ENCODE measurements at places on chromosomes 3 and 15.

GRCh38 chr3:115862099-115862498, 238.8 kb downstream of the GAP43 start:
- DNase-seq: no peak

- DNase-seq: no peak
Measured at GRCh38 chr3:140376136-140376889, 301.6 kb upstream of the TRIM42 start.

GRCh38 chr3:142863010-142863817, 25.7 kb downstream of the PCOLCE2 start:
- DNase-seq: no peak

DNA sequence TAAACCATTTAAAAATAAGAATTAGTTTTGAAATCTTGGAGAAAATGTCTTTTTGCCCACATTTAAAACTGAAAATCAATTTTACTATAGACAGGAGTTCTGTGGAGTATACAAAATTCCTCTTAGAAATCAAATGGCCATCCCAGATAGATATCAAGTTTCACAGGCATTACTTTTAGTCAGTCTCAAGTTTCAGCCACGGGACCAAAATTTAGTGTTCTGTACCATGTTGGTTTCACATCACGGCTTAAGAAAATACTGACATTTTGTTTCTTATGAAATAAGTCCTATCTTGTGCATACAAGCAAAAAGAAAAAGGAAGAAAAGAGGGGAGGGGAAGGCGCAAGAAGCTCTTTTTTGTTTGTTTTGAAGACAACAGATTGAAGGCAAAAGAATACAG, 45.7 kb downstream of the EIF2AK4 start:
- DNase-seq: no peak

DNA sequence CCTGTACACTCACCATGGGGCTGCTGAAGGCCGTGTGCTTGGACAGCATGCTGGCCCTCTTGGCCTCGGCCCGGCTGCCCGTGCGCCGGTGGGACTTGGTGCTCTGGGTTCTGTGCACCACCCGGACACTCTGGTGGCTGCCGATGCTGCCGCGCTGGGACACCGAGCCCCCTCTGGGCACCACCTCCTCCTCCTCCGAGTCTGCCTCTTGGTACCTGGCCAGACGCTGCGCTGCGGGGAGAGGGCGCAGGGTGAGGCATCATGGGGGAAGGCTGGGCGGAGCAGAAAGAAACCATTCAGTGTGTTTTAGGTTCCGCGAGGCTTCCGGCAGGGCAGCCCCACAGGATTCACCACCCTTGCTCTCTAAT, 145.0 kb downstream of the ATP10A start:
- DNase-seq: no peak

DNA sequence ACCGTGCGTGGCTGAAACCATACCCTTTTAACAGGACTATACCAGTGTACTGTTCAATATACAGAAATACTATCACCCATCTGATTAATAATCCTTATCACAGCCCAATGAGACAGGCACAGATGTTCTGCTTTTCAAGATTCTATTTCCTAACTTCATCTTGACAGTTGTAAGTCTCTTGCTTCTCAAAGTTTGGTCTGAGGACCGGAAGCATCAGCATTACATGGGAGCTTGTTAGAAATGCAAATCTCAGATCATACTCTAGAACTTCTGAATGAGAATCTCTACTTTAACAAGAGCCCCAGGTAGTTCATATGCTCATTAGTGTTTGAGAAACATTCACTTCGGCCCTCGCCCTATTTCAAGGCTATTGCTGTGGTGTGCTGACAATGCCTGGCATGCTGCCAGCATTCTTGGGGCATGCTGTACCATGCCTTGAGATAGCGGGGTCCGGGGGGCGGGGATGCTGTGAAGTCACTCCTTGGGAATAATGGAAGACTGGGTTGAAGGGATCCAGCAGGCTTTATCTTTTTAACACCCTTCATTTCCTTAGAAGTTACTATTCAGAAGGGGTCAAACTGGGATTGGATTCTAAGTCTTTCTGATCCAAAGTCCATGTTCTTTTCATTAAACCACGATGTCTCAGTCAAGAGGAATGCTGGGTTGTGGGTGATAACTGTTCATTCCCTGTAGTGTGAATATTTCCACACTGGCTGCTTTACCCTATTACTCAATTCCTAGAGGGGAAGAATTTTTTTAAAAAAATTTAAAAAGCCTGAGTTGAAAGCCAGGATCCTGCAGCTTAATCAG, 194.7 kb downstream of the LPP start:
- no peak for DNase-seq

- DNase-seq: no peak
Measured at GRCh38 chr15:22877607-22878006, 39.1 kb downstream of the NIPA2 start.

DNA sequence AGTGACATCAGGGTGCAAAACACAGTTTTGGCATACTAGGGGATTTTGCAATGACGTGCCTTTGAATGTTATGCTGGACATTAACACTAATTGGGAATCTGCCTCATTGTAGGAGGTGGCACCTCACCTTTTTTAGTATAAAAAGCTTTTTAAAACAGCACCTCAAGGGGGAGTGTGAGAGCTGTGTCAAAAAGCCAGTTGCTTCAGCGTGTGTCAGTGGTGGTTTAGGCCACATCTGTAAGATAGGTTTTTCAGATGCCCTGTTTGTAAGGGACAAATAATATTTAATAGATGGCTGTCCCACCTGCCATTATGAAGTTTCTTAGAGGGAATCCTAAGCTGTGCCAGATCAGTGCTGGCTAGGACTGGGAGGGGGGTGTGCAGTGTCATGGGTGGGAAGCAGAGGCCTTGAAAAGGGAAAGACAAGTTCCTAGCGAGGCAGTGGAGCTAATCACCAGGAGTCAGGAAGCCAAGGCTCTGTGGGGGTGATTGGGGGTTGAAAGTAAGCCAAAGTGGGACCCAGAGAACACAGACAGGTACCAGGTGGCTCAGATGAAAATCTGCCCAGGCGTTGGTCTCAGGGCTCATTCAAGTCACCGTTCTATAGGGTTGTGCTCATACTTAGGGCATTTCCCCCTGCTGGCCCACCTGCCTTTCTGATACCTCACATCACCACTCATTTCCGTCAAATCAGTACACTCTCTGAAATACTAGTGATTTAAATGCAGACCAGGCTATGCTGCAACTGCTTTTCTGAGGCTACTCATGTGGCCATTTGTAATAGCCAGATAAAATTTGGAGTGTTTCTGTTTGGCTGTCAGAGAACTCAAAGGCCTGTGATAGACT, 120.5 kb downstream of the BBX start:
- DNase-seq: no peak

DNA sequence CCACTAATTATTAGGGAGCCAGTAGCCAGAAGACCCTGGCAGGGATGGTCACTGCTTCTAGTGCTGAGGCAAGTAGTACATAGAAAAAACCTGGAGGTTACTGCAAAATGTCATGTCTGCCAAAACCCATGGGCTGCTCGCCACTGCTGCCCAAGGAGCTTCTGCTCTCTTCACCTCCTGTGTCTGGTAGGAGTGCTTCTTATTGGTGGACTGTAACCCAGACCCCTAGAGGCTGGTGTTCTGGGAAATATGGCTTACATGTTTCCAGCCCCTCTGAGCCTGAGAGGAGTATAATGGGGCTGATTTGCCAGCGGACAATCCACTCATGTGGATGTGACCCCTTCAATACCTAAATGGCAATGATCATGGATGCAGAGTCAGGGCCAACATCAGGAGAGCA, 286.4 kb downstream of the EPHB1 start:
- DNase-seq: no peak

GRCh38 chr3:123272547-123272946, 70.8 kb downstream of the SEC22A start:
- no peak for DNase-seq

- no peak for DNase-seq
Measured at GRCh38 chr15:56371495-56372147, 6.4 kb downstream of the TEX9 start.

DNA sequence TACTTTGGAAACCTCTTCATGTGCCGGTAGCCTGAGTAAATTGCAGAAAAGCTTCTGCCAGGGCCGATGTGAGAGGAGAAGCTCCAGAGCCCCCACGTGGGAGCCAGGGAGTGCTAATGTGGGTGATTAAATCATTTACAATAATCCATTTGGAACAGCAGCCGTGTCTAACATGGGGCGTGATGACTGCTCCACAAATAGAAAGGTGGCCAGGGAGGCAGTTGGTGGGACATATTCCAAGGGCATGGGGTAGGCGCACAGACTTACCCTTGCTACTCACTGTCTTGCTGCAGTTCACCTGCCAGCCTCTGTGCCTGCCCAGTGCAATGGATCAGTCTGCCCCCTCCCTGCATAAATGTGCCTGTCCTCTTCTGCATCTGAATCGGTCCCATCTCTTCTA, 39.3 kb upstream of the INSYN1 start:
- no peak for DNase-seq

DNA sequence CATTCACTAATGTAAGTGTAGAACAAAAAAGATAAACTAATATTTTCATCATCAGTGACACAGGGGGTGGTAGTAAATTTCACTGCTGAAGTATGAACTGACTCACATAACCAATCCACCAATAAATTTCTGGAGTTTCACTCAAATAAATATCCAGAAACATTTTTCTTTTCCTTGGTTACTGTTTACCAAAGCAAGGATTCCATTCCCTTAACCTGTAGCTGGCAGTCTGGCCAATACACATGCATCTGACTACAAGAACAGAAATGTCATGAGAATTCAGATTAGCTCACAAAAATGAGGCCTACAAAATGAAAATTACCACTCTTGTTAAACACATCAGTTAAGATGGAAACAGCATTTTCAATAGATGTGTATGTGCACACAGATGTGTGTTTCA, 80.3 kb downstream of the STAG1 start:
- DNase-seq: no peak

- DNase-seq: no peak
Measured at GRCh38 chr3:15657016-15657415, 55.5 kb downstream of the BTD start.

DNA sequence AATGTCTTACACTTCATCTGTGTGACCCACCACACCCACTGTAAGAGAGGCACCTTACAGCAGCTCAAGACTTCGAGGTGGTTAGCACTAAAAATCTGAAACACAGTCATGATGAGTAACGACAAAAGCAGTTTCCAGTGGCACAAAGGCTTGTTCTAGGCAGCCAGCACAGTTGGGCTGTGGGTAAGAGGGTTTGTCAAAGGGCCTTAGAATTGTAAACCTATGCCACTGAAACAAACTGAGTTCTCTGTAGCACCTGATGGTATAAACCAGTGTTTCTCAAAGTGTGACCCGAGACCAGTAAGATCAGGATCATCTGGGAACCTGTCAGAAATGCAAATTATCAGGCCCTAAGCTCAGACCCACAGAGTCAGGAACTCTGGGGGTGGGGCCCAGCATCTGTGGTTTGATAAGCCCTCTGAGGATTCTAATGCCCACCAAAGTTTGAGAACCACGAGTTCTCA, 36.5 kb downstream of the DAPK2 start:
- no peak for DNase-seq

GRCh38 chr3:39279745-39280517, at the start of gene CX3CR1:
TSS of gene CX3CR1 (minus strand) at chr3:39280036. CDS start at chr3:39266509, 13,527 bp downstream.
- no peak for DNase-seq

DNA sequence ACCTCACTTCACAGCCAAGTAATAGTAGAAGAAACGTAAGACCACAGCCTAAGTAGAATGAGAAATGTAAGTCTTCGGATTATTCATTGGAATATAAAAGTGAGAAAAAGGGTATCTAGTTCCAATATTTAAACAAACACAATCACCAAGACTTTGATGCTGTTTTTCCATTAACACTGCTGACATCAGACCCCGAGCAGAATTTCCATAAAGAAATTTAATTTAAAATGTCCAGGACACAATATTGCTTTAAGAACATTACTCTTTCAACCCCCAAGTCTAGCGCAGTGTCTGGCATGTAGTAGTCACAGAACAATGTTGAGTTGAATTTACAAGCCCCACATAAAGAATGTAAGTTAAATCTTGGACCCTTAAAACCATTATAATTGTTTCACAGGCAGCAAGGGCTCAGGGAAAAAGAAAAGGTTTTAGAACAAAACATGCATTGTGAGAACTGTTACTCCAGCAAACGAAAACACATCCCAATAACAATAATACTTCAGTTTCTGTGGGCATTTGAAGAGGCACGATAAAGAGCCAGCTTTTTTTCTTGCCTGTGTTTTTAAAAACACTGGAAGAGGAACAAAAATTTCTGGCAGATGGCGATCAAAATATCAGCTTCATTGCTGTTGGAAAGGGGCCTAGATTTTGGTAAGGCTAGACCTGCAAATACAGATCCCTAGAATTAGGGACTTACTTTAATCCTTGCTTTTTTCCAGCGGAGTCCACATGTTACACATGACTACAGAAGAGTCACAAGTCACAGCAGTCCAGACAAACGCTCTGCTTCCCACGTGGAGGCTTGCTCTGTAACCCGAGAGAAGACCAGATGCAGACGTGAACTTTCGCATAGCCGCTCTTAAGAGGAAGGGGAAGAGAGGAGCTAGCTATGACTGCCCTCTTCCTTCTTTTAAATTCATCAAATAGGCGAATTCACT, 77.9 kb upstream of the IGSF10 start:
- DNase-seq: no peak

GRCh38 chr3:89699229-89699628, 591.8 kb downstream of the EPHA3 start:
- no peak for DNase-seq

GRCh38 chr3:126345641-126346460, 11.4 kb downstream of the KLF15 start:
- DNase-seq: peak; percentile 2

GRCh38 chr3:115986555-115987207, 363.4 kb downstream of the GAP43 start:
- peak; percentile 15 for DNase-seq

GRCh38 chr3:136952292-136952691, 5.5 kb upstream of the IL20RB start:
- no peak for DNase-seq

GRCh38 chr15:25176616-25176923, 221.8 kb downstream of the SNRPN start:
- no peak for DNase-seq

DNA sequence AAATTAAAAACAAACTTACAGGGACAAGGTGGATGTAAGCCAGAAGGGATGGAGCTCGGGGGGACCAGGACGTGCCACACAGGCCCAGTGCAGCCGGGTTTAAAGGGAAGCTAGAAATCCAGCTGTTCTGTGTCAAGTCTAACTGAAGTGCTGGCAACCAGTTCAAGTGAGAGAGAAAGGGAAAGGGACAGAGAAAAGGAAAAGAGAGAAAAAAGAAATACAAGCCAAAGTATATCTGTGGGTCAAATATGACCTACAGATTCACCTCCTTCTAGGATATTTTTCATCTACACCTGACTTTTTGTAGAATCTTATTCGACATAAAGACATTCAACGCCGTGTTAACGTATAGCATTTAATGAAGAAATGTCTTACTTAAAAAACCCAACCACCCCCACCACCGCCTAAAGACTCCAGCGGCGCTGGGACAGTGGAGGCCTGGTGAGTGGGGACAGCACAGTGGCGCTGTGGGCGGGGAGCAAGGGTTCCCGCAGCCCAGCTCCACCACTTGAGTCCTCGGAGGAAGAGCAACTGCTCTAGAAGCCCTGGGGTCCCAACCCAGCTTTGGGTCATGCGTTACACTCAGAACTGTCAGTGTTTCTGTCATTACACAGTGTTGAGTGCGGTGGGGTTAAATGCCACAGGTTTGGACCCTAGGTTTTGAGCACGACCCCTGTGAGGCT, 62.3 kb downstream of the CHSY1 start:
- no peak for DNase-seq

Data from endothelial cell (in vitro differentiated cells).